ENCODE measurements at places on chromosomes 4 and X.
A peak's percentile ranks its signal among the peaks of the same experiment; 100 is the strongest.

- no peak for DNase-seq
These were observed 31.4 kb downstream of the PPP1R2C start for GRCh38 chrX:42746606-42747005.

DNA sequence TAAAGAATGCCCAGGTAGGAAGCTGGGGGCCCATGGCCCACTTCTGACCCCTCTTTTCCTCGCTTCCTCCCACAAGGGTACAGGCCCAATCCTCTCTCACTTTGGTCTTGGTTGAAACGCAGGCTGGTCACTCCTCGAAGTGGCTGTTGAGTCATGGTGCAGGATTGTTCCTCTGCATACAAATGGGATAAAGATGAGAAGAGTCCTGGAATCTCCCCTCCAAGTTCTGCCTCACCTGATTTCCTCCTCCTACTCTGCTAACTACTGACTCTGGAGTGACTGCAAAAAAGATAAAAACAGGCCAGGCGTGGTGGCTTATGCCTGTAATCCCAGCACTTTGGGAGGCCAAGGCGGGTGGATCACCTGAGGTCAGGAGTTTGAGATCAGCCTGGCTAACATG, 1.7 kb downstream of the WDR45 start:
- no peak for DNase-seq

GRCh38 chrX:148146121-148146520, 165.0 kb downstream of the FMR1NB start:
- no peak for DNase-seq

- no peak for DNase-seq
These were observed 23.3 kb downstream of the RPGR start for GRCh38 chrX:38304010-38304409.

- DNase-seq = no peak
These were observed 36.8 kb upstream of the NAP1L5 start for GRCh38 chr4:88734403-88734949.

DNA sequence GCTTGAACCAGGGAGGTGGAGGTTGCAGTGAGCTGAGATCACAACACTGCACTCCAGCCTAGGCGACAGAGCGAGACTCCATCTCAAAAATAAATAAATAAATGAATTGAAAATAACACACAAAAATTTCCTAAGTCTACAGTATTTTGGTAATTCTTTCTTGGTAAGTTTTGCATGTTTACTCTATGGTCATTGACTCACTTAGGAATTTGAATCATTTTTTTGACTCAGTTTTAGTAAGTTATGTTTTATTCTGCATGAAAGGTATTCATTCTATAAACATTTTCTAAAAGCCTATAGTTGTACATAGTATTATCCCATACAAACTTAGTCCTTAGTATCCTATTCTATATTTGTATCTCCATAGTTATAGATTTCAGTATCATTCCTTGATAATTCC, 772.9 kb upstream of the SLIT2 start:
- no peak for DNase-seq

DNA sequence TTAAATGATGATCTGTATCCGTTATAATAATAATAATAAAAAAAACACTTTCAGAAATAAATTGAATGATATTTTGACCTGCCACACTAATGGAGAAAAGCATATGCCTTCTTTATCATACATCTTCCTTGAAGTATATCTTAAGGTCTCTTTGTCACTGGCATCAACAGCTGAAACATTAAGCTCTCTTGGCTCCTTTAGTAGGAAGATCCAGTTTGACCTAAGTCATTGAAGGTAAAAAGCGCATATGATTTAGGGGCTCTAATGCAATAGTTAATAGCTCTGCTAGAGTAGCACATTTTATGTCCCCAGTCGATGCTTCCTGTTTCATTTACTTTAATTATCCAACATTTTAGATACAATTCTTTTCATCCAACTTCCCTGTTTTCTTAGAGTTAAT, 1010.8 kb downstream of the STPG2 start:
- no peak for DNase-seq

- DNase-seq = no peak
These were observed 8.3 kb downstream of the NDP start for GRCh38 chrX:43964936-43965335.

GRCh38 chr4:8215001-8215427, 15.9 kb downstream of the SH3TC1 start:
- no peak for DNase-seq

- DNase-seq = no peak
These were observed 671.9 kb downstream of the TRIML1 start for GRCh38 chr4:188811121-188811520.

DNA sequence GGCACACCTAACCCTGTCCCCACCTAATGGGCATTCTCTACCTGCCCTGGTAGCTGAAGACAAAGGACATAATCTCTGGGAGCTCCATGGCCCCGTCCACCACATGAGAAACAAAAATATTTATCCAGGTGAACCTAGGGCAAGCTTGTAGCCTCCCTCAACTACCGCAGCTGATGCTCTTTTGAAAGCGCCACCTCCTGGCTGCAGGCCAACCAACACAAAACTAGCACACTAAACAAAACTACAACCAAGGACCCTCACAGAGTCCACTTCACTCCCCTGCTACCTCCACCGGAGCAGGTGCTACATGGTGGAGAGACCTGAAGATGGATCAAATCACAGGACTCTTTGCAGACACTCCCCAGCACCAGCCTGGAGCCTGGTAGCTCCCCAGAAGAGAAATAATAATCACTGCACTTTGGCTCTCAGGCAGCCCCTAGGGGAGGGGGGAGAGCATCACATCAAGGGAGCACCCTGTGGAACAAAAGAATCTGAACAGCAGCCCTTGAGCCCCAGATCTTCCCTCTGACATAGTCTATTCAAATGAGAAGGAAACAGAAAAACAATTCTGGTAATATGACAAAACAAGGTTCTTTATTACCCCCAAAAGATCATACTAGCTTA, 111.3 kb upstream of the ATP8A1 start:
- DNase-seq = no peak

DNA sequence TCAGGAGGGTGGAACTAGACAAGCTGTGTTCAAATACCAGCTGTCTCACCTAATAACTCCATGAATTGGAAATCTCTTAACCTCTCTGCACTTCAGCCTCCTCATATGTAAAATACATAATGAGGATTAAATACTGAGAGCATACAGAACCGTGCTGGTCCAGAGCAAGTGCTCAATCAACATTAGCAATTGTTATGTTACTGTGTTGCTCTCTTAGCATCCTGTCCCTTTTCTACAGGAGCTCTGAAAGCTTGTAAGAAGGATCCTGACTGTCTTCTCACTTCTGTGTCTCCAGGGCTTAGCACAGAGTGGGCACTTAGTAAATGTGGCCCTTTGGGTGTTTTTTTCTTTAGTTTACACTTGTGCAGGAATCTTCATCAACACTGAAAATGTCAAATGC, 1456.1 kb upstream of the IGFBP7 start:
- no peak for DNase-seq

DNA sequence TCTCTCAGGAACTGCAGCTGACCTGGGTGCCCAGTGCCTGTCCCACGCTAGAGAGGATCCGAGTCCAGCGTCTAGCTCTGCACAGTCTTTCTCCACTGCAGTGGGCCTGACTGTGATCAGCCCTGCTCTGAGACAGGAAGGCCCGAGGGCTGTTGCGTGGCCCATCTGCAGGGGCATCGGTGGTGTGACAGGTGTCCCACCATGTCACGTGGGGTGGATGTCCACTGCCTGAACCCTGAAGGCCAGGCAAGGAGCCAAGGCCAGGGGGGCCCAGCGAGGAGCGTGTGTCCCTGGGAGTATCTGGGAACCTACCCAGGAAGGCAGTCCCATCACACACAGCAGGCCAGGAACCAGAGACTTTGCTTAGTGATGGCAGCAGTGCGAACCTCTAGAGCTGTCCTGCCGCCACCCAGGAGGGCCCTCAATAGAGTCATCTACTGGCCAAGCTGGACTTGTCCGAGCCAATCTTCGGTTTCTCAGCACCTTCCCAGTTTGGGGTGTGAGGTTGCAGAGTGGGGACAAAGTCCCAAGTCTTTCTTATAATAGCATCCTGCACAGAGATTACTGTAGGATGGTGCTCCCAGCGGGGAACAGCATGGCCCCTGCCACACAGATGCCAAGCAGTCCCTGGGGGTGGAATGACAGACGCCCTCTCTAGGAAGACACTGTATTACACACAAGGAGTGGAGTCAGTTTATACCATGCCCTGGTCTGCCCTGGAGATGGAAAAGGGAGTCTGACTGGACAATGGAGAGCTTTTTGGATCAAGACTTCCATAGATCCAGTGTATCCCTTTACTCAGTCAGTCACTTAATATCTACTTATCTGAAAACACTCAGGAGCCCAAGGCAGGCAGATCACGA, 38.3 kb downstream of the DCTD start:
- DNase-seq = no peak

GRCh38 chr4:28378109-28378830, 1517.6 kb downstream of the STIM2 start:
- no peak for DNase-seq

- DNase-seq = no peak
These were observed 240.9 kb downstream of the BANK1 start for GRCh38 chr4:102031406-102031805.

GRCh38 chrX:91079342-91080114, 355.1 kb upstream of the PABPC5 start:
- DNase-seq = no peak

DNA sequence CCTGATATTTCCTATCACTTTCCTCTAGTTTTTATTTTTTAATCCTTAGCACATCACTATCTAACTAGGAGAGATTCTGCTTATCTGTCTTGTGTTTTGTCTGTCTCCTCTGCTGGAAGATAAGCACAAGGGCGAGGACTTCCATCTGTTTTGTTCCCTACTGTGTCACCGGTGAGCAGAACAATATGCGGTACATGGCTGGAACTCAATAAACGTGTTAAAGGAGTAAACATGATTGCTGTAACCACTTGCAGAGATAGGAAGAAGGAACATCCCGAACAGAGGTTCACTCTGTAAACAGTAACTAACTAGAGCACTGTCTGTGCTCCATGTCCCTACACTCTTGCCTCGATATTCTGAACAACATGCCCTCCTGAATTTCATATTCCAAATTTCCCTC, 5.2 kb downstream of the HS3ST1 start:
- DNase-seq = no peak

DNA sequence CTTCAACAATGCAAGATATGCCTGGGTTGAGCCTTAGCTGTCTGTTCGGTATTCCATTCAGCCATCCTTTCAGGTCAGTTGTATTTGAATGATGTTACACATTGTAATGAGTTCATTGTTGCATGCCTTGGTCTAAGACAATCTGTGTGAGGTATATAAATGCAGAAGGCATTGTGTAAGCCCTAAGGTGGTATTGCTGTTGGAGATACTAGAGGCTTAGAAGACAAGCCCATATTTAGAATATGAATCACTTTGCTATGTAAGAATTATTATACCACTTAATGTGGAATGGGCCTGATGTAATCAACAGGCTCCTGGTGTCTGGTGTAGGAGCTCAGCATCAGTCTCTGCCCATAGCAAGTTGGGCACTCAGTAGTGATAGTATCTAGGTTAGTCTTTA, 473.4 kb upstream of the GNPDA2 start:
- no peak for DNase-seq

DNA sequence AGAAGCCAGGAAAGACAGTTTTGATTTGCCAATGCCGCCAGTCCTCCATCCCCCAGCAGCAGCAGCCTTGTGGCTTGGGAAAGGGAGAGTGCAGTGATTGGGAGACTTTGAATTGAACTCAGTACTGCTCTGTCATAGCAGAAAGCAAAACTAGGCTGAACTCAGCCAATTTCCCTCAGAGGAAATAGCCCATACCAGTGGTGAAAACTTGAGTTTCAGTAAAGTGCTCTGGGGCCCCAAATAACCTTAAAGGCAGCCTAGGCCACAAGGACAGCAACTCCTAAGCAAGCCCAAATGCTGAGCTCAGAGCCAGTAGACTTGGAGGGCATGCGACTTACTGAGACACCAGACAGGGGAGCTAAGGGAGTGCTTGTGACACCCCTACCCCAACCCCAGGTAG, 2.0 kb upstream of the PROM1 start:
- no peak for DNase-seq

- DNase-seq = no peak
These were observed 135.1 kb upstream of the ATP6AP2 start for GRCh38 chrX:40445691-40446090.

DNA sequence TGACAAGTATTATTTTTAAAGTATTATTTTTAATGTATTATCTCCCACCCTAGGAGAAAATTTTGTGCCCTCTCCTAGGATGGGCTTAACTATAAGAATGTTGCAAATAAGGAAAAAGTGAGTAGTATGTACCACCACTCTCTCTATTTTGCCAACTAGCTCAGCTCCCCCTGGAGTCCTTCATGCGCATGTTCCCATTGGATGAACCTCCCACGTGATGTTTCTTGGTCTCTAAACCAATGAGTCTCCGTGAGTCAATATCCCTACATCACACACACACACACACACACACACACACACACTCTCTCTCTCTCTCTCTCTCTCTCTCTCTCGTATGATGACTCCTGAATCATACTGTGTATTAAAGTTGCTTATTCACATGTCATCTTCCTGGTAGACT, 129.7 kb upstream of the ZFP42 start:
- DNase-seq = no peak

DNA sequence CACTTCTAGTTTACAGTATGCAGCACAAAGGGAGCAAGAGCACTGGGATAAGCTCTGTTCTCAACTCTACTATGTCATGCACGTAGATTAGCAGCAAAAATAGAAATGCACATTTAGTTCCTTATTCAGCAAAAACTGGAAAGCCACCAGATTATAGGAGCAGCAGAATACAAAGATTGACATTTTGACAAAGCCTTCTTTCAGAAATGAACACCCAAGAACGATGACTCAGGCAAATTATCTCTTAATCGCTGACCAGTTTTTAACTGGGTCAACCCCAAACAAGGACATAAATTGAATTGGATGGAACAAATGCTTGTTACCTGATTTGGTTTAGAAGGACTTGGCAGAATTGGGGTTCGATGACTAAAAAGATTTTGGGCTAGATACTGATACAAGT, 775.3 kb upstream of the HS3ST1 start:
- no peak for DNase-seq

GRCh38 chrX:39905946-39906345, 191.8 kb downstream of the BCOR start:
- no peak for DNase-seq

DNA sequence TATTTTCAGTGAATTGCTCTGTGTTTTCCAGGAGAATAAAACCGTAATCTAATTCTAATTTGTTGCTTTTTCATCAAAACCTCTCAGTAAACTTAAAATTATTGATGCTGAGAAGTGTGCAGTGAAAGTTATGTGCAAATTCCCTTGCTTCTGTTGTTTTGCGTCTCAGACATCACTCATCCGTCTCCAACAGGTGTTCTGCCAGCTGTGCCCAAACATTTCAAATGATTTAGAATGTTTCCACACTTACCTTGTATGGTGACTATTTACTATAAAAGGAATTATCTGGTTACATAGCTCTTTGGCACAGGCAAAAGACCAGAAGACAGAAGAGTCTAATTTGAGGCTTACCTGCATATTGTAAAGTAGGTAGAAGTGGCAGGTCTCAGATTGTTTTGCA, 184.0 kb downstream of the BMPR1B start:
- no peak for DNase-seq

- peak; percentile 21 for DNase-seq
These were observed at the start of gene RNF150 for GRCh38 chr4:141133146-141133998. TSS of gene RNF150 (minus strand) at chr4:141133469.

- no peak for DNase-seq
These were observed 43.1 kb upstream of the FAM9C start for GRCh38 chrX:13087322-13088155.

GRCh38 chrX:9635803-9636202, 129.8 kb downstream of the GPR143 start:
- no peak for DNase-seq

Data from NCI-H1436 treated with DMSO at 0.1 percent for 48 hours (cell line).